ENCODE measurements at places on chromosomes 11 and 22. TPM values are rescaled to one million over a fixed set of nuclear protein-coding genes. Genes with fewer than 3 reads are reported as not detected.

DNA sequence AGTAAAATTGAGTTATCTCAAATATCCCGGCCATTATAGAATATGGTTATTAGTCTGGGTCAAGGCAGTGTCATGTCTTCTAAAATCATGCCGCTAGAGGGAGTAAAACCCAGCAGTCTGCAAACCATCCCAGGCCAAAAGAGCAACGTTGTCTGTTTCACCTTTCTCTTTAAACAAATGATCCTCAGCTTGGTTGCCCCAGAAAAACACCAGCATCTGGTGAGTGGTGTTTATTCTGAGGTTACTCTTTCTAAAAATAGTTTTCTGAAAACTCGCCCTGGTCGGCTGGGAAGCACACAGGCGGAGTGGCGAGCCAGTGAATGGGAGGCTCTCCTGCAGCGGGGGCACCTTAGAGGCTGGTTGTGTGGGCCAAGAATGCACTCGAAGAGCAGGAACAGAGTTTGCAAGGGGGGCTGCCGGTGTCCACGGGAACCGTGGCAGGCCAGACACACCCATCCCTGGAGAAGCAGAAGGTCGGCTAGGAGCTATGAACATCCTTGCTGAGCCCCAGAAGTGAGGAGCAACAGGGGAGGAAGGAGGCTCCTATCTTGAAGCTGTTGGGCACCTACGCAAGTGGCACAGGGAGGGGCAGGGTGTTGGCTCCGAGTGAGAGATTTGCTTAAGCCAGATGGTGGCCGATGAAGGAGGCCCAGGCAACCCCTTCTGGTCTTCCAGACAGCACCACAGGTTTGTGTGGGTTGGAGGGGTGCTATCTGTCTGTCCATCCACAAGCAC is 297.1 kb downstream of the ETS1 start:
- no peak for DNase-seq

DNA sequence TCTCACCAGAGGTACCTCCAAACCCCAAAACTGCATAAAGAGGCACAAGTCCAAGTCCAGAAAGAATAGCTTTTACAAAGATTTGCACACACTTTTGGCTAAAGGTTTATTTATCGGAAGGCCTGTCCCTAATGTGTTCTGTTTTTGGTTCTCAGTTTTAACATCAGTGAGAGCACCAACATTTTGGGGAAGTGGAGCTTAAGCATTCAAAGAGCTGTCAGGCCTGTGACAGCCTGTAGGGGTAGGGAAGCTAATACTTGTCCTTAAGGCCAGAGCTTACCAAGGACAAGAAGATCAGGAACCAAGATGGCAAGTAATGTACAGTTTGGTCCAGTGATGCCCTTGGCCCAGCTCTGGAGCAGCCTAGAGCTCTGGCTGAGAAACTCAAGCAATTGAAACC is 38.9 kb upstream of the SCUBE2 start:
- no peak for DNase-seq

DNA sequence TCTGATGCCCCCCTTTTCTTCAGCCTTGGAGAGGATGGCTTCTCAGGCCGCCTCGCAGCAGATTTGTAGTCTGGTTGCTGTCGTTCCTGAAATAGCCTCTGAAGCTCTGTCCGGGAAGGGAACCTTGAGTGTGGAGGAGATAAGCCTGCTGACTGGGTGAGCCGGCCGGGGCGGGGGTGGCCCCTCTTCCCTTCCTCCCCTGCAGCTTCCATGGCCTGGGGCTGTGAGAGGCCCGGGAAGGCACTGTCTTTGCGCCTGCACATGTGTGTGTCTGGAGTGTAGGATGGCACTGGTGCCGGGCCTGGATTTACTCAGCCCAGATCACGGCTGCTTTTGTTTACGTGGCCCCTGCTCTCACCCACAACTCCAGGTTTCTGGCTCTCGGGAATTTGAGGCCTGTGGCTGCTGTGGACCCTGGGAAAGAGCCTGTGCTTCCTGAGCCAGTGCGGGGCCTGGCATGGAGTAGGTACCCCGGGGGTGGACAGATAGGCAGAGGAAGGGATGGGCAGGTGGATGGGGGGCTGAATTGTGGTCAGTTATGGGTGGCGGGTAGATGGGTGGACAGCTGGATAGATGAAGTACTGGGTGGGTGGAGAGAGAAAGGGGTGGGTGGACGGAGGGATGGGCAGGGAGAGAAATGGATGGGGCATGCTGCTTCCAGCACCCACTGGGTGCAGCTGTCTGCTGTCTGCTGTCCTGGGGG is 16.6 kb downstream of the KCNQ1 start:
- no peak for DNase-seq

DNA sequence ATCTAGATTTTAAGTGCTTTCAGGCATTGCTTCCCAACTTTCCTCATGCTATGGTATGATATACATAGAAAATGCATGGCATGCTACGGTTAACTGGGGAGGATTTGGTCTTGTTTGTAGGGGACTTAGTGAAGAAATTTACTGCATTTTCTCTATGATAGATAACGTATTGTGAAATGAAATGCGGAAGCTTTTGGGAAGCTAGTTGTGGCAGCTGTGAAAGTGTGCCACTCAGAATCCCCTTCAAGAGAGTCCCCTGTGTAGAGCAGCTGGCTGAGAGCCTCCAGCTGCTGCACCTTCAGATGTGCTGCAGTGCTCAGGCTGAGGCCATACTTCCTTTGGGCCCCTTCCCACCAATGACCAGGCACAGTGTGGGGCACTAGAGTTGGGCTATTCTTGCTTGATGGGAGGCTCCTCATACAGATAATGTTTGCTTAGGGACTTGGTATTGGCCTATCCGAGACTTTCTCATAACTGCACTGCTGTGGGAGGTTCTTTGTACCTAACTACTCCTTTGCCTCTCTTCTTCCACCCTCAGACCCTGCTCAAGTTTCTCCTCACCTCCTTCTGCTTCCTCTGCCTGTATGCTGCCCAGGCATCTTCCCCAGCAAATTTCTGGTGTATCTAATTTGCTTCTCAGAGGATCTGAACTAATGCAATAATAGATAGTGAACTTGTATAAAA is 67.3 kb downstream of the HIPK3 start:
- no peak for DNase-seq

DNA sequence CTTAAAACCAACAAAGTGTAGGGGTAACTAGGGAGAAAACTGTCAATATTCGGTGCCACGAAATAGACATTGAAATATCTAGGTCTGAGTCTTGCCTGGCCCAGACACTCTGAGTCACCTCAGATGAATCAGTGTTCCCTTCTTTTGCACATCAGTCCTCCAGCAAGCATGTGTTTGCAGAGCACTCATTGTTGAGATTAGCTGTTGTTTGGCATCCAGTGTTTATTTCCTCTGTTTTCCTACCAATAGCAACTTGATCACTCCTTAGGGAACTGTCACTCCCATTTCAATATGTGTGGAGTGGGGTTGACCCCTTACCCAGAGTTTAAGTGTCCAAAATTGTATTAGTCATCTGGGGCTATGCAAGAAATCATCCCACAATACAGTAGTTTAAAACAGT is 4.7 kb upstream of the ASCC2 start:
- DNase-seq: no peak

GRCh38 chr22:17095538-17095937 is 10.7 kb downstream of the IL17RA start:
- no peak for DNase-seq

GRCh38 chr11:87459351-87459750 is 421.6 kb downstream of the TMEM135 start:
- DNase-seq: no peak

DNA sequence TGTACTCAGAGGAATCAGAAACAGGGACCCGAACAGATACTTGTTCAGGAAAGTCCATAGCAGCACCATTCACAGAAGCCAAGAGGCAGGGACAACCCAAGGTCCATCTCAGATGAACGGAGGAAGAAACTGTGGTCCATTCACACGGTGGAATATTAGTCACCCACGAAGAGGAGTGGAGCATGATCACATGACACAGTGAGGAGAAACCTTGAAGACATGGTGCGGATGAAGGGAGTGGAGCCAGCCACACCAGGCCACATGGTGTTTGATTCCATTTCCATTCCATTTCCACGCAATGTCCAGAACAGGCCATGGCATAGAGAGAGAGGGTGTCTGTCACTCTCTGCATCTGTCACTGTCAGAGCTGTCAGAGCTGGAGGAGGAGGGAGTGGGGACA is 30.7 kb downstream of the NADSYN1 start:
- DNase-seq: no peak

- DNase-seq: no peak
Observed at GRCh38 chr11:124672536-124673215, 863 bp downstream of the SIAE start.

- no peak for DNase-seq
Observed at GRCh38 chr11:12990162-12990480, 19.0 kb upstream of the RASSF10 start.

- no peak for DNase-seq
Observed at GRCh38 chr22:46538814-46539160, 1.4 kb upstream of the CELSR1 start.

Gene TIRAP
- 12.1 TPM for total RNA-seq

Gene PRSS23
- total RNA-seq: 14.1 TPM

Gene TSPAN32
- total RNA-seq: 0.51 TPM

Gene ART5
- not detected for total RNA-seq

Gene NPAS4
- total RNA-seq: not detected

Gene HMOX1
- 15.7 TPM for total RNA-seq

All from right lobe of liver (tissue), 6 donors.